ENCODE measurements at places on chromosomes 3 and 15.

DNA sequence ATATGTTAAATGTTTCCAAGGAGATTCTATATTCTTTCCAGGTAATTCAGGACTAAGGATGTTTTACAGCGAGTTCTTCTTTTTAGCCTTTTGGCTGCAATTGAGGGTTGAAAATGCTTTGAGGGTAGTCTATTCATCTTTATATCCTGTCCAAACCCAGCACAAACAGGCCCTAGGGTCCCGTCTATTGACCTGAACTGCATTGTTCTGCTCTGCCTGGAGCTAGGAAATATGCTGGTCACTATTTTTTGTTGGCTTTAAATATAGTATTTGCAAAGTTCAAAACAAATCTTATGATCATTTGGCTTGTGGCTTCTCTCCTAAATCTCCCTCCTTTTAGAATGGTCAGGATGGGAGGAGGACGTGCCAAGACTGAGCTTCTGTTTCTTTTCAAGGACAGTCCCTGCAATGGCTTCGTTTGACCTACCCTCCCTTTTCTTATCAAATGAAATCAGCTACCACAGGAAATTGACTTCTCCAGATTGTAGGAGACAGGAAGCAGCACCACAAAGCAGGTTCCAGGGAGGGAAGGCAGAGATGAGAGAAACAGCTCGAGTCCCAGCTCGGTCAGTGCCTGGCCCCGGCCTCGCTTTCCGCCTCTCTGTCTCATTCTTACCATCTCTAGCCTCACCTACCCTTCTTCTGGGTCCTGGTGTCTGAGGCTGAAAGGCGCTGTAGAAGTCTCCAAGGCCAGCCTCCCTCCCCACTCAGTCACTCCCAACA is 27.6 kb upstream of the NRROS start:
- DNase-seq: peak; percentile 67

- no peak for DNase-seq
These were observed 105.0 kb downstream of the LRRK1 start for GRCh38 chr15:101024073-101024695.

- no peak for DNase-seq
These were observed 309.9 kb downstream of the RPLP1 start for GRCh38 chr15:69762373-69763148.

DNA sequence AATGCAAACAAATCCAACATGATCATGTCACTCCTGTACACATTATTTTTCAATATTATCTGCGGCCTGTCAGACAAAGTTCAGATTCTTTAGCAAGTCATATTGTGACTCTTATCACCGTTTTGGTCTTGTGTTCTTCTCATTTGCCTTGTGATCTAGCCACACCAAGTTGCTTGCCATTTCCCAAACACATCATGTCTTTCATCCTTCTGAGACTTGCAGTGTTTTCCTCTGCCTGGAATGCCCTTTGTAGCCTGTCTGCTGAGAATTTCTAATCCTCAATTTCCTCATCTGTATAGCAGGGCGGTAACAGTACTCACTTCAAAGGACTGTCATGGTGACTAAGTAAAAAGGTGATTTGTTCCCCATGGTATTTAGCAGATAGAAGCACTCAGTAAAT is 135.0 kb downstream of the GREM1 start:
- DNase-seq: no peak

GRCh38 chr3:71010726-71011455 is 572.6 kb downstream of the FOXP1 start:
- peak; percentile 86 for DNase-seq

DNA sequence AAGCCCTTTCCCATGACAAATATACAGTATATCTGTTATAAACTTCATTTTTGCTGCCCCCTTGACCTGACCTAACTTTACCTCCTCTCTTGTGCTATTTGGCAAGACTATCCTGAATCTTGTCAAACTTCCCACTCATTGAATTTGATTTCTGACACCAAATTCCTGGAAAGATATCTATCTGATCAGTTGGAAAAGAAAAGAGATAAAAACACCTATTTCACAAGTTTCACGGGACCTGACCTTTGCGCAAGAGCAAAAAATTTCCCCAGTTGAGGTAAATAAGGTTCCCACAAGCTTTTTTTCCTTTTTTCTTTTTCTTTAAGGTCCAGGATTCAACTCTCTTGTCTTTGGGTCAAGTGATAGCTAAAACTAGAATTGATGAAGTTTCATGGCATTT is 189.2 kb upstream of the LPP start:
- DNase-seq: no peak

DNA sequence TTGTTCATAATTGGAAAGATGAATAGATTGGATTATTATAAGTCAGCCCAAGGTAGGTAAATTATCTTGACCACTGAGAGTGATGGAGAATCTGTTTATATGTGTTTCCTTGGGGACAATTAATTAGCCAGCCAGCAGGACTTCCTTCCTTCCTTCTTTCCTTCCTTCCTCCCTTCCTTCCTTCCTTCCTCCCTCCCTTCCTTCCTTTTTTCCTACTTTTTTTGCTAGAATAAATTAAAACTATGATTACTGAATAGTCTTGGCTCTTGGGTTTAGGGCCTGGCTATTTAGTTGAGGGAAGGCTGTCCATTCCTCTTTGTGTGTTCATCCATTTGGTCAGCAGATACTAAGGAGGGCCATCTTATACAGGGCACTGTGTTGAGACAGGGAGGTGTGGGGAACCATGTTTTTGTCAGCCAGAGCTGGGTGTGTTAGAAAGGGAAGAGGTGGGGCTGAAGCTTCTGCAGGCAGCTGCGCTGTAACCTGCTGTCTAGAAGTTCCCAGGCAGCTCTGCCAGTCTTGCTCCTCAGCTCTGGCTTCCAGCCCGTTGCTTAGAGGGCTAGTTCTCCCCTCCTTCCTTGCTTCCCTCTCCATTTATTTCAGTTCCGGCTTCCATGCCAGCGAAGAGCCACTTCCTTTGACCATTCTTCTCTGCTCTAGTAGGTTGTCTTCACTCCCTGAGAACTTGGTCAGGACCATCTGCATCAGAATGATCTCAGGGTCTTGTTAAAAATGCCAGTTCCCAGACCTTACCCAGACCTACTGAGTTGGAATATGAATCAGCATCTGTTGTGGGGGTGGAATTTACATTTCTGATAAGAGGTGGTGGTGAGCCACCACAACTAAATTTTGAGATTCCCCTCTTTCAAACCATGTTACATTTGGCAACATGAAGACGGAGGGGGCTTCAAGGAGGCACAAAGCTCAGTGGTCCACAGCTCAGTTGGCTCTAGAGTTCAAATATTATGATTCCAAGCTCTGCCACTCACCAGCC is 113.9 kb downstream of the DGKG start:
- DNase-seq: no peak

- no peak for DNase-seq
These were observed 81.5 kb downstream of the DIPK2A start for GRCh38 chr3:144053121-144053520.

DNA sequence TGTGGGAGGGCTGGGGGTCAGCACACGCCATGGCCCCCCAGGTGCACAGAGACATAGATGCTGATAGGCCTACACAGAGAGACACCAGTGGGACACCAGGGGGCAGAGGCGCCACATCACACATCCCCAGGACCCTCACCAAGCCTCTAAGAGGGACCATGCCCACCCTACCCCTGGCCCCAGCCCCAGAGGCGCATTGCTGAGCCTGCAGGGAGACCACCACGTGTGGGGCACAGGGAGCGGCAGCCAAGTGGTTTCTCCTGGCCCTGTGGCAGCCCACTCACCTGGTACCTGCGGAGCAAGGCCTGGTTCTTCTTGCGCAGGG is 1.2 kb downstream of the CCDC9B start:
- DNase-seq: no peak

- no peak for DNase-seq
These were observed 19.9 kb downstream of the NDUFB4 start for GRCh38 chr3:120615847-120616609.

- no peak for DNase-seq
These were observed 26.0 kb upstream of the PEX5L start for GRCh38 chr3:180062771-180063170.

- DNase-seq: no peak
These were observed 66.2 kb downstream of the FEM1B start for GRCh38 chr15:68343579-68344225.

- no peak for DNase-seq
These were observed 77.5 kb upstream of the IL12A start for GRCh38 chr3:159910991-159911663.

DNA sequence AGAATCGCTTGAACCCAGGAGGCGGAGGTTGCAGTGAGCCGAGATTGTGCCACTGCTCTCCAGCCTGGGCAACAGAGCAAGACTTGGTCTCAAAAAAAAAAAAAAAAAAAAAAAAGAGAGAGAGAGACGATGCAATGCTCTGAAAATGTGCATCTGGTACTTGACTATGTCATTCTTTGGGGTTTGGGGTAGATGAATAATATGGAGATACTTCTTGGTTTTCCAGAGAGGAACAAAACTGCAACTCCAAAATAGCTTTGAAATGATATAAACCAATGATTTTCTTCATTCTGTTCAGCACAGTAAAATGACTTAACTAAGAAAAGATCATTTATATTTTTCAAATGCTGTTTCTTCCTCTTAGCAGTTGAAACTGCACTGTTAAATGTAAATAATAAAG is 158.9 kb downstream of the ISL2 start:
- no peak for DNase-seq

GRCh38 chr3:46321461-46322104 is 32.3 kb upstream of the CCR2 start:
- no peak for DNase-seq
